ENCODE measurements at places on chromosomes 3 and 15.

GRCh38 chr3:41867533-41867932 lies 94.4 kb downstream of the ULK4 start:
- DNase-seq = no peak

DNA sequence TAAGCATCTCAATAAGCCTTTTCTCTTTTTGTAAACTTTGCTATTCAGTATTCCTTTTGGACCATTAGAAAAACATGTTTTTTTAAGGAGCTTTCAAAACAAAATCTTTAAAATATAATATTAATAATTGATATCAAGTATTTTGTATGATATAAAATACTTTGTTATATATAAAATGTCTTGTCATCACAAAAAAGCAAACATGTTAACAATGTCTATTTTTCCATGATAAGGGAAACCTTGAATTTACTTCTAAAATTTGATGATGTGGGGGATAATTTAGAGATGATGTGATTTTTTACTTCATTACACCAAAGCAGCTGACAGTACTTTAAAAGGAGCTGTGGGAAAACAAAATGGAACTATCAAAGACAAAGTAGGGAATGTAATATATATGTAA lies 887.7 kb downstream of the SI start:
- DNase-seq = no peak

- DNase-seq = no peak
These were observed 67.4 kb upstream of the FNDC3B start for GRCh38 chr3:171971919-171972514.

- no peak for DNase-seq
These were observed 11.7 kb downstream of the LRRFIP2 start for GRCh38 chr3:37162501-37163245.
